NCI-H2029 treated with DMSO at 0.1 percent for 48 hours (cell line): ENCODE measurements at places on chromosomes 12 and 14.

- DNase-seq, result no peak
Observed at GRCh38 chr12:23640754-23641153, 308.7 kb downstream of the SOX5 start.

- no peak for DNase-seq
Observed at GRCh38 chr14:103675957-103676356, 39.3 kb downstream of the XRCC3 start.

GRCh38 chr12:103882861-103883596 is 42.0 kb upstream of the NT5DC3 start:
- DNase-seq, result no peak

- DNase-seq, result no peak
Observed at GRCh38 chr14:92108345-92109254, 2.2 kb upstream of the ATXN3 start.

DNA sequence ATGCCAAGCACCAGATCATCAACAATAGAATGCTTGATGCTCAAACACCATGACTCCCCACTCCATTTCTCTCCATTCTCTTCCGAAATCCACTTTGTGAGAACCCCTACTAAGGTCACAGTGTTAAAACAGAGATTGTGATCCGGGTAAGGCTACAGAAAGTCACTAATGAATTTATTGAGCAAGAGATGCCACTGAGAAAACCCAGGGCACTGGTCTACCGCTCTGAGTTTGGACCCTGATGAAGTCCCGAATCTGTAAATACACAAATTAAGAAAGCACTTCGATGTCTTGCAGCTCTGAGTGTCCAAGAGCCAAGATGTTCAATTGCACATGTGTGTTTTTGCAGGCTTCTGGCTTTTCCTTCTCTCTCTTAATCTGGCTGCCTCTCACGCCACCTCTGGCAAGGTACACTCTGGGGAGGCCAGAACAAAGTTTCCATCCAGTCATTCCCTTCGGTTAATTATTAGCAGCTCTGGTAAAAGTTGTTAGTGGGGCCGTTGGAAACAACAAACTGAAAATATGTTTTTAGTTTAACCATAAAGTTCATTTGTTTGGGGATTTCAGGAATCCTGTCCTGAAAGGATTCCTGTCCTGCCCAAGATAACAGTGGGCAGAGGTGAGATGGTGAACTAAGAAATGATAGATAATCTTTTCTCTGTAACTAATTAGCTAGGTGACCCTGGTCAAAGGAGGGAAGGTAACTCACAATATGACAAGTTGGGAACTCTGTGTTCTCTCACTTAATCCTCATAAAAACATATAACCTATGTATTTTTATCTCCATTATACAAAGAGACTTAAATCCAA is 75.4 kb downstream of the BTG1 start:
- no peak for DNase-seq

DNA sequence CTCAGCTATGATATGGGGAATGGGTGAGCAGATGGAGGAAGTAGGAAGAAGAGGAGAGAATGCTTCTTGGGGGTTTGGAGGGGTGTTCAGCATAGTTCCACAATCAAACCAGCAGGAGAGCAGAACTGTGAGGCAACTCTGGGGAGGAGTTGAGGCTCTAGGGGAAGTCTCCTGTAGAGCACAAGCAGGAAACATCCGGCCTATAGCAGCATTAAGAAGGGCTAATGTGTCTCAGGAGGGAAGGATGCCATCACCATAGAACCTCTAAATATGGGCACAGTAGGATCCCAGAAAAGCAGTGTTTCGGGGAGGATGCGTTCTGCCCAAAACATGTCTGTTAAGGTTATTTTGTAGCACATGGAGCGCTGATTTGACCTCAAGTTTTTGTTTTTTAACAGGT is 8.4 kb upstream of the SALL2 start:
- DNase-seq, result no peak

GRCh38 chr14:58488550-58488949 is 61.0 kb downstream of the KIAA0586 start:
- DNase-seq, result no peak

DNA sequence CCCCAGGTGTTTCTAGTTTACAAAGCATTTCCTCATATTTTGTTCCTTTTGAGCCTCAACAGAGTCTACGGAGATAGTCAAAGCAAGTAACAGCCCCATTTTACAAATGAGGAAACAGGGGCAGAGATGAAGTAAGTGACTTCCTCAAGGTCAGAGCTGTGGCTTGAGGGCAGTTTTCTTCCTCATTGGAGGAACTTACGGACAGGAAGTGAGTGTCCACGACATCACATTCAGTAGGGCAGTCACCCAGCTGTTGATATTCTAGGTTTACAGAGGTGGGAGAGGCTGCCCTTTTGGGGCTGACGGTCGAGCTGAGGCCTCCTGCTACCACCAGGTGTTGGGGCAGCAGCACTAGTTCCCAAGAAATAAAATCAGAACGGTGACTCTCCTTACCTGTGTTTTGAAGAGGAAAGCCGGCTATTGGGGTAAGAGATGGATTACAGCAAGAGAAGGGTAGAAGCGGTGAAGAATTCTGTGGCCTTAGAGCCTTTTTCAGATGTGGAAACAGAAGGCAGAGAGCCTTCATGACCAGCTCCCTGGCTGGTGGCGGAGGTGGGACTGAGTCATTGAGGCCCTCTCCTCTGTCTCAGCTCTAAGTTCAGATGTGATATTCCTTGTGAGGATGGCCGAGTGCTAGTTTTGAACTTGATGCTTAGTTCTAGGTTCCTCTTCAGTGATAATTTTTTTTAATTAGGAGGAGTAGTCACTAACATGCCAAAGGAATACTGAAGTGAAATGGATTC is 41.7 kb downstream of the SUSD6 start:
- no peak for DNase-seq

DNA sequence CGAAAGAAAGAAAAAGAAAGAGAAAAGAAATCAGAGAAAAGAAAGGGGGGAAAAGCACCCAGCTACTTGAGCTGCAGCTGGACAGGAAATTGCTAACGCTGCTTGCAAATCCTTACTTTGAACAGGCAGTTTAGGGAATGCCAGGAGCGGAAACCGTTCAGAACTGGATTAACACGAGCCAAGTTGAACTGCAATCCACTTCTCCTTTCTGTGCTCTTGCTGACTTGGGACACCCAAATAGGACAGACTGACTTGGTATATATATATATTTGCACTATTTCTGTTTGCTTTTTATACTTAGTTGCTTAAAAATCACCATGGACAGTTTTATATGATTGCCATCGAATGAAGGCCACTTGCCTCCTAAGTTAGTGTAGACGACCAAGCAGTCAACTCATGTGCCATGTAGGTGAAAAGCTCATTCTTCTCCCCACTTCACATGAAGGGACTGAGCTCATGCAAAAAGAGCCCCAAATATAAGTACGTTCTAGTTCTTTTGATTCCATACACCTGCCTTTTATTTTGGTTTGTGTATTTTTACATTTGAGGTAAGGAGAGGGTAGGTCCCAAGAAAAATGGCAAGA is 5.5 kb downstream of the DUSP6 start:
- no peak for DNase-seq

DNA sequence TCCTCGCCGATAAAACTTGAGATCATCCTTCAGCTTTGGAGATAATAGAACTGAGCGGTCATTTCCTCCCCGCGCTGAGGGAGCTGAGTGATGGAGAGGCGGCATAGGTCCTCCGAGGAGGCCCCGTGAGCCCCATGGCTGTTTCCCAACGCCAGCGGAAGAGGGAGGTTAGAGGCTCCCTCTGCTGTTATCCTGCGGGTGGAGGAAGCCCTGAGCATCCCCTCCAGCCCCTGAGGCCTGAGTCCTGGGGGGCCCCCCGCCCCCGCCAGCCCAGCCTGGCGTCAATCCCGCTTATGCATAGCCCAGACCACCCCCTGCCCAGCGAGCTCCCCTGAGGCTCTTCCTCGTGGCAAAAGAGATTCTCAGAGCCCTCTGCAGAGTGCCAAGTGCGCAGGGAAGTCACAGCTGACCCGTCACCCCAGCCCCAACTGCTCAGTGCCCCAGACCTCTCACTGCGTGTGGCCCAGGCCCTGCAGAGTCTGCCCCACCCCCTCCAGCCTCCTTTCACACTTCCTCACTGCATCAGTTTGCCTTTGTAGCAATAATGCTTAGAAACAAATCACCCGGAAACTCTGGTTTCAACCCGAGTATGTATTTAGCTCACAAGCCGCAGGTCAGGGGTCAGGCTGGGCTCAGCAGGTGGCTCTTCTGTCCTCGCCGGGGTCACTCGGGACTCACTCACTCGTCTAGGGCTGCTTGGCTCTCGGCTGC is 44.7 kb upstream of the GALNT9 start:
- no peak for DNase-seq

GRCh38 chr12:120229487-120230325 is 28.8 kb upstream of the RPLP0 start:
- no peak for DNase-seq

DNA sequence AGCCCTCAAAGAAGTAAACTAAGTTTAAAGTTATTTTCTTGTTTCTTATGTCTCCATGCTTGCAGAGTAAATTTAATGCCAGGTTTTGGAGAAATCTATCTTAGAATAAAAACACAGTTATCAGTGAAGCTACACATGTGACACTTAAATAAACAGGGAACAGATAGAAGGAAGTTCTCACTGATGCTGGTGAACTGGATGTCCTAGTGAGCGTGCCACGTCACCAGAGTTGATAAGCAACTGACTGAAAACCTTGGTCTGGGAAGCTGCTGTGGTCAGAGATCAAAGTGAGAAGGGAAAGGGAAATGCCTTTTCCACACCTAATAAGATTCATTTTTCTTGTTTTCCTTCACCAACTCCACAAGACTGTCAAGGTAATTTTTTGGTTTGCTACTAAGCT is 74.8 kb upstream of the PCED1B start:
- DNase-seq, result no peak

DNA sequence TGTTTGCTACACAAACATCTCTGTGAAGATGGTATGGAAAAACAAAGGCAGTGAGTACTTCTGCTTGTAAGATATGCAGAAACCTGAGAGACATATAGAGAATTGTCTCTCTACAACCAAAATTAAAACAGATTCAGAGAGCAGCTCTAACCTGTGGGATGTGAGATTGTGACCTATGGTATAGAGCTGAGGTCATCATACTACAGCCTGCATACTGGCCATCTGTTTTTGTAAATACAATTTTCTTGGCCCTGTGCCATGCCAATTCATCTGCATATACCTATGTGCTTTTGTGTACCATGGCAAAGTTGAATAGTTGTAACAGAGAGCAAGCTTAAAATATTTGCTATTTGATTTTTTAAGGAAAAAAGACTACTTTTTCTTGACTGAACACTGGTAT is 99.6 kb downstream of the LMO3 start:
- no peak for DNase-seq

DNA sequence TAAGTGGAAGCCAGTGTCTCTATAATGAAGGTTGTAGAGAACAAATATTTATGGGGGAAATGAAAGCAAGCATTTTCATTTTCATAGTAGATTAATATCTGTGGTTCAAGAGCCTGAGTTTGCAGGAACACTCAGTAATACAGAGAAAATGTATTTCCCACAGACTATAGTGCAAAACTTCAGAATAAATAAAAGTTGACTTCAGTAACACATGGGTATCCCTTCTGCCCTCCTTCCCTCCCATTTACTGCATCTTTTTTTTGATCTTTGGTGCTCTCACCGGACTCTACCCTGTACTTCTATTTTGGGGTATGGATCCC is 75.3 kb upstream of the AMN1 start:
- DNase-seq, result no peak

GRCh38 chr14:96629082-96629481 is 126.9 kb downstream of the PAPOLA start:
- DNase-seq, result no peak

- no peak for DNase-seq
Observed at GRCh38 chr12:11978726-11979384, 91.9 kb upstream of the BCL2L14 start.

DNA sequence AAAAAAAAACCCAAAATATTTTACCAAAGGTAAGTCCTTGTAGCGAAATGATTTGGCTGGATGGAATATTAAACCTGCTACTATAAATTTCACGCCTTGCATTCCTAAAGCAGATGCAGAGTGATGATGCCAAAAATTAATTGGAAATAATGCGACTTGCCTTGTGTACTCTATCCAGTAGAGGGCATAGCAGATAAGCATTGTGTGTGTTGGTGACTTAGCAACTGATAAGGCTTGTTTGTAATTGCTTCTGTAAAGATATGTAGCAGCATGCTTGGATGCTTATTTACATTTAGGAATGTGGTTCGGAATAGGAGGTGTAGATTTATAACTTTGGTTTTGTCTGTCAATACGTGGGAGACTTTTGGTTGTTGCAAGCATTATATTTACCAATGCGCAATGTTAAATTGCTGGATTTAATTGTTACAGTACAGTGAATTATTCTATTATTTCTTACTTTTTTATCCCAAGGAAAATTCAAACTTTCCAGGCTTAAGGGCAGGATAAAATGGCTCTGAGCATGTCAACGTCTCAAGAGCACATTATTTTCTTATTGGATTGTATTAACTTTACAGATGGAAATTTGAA is 80.5 kb downstream of the TMEM260 start:
- DNase-seq, result peak; percentile 88

- no peak for DNase-seq
Observed at GRCh38 chr14:94058128-94058673, 22.8 kb downstream of the DDX24 start.

GRCh38 chr12:109461049-109461845 is 15.9 kb downstream of the KCTD10 start:
- no peak for DNase-seq

DNA sequence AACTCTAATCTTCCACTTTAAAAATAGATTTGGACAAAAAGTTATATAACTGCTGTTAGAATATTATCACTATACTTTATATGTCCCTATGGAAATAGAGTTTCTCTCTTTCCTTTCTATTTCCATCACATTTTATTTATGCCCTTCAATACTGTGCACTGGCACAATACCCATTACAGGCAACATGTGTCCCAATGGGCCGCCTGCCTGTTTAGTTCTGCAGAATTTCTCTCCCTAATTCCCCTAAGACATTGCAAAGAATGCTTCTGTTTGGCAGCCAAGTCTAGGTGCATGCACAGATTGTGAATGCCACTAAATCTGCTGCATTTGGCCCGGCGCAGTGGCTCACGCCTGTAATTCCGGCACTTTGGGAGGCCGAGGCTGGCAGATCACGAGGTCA is 520.4 kb upstream of the FLRT2 start:
- no peak for DNase-seq

DNA sequence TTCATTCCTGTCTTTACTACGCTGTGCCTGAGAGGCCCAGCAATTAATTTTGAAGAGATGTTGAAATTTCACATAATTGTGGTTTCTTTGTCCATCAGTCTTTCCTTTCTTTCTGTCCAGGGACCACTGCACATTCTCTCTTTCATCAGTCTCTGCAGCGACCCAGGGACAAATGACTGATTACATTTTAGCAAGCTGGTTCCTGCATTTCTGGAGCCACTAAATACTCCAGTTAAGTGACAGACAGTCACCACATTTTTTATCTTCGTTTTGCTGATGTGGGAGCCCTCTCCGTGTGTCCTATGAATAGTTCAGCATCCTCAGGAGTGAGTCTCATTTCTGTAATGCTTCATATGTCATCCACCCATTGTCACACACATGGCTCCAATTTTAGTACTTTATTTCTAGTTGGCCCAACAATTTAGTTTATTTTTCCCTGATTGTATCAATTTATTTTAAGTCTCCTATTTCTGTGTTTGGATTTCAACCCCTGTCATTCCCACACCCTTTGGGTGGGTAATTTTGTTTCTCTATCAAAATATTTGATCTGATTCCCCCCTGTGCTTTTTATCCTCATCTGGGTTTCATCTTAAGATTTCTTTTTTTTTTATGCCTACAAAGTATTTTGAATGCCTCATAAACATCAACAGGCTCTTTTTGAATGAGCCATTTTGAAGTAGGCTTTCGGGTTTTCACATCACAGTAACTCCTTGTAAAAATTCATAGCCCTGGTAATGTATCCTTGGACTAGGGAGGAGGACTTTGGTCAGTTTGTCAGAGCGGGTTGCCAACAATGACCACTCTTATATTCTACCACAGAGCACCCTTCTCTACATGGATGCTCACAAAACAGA is 1196.5 kb downstream of the GALC start:
- DNase-seq, result no peak
